ENCODE measurements at places on chromosomes 11 and 22.

DNA sequence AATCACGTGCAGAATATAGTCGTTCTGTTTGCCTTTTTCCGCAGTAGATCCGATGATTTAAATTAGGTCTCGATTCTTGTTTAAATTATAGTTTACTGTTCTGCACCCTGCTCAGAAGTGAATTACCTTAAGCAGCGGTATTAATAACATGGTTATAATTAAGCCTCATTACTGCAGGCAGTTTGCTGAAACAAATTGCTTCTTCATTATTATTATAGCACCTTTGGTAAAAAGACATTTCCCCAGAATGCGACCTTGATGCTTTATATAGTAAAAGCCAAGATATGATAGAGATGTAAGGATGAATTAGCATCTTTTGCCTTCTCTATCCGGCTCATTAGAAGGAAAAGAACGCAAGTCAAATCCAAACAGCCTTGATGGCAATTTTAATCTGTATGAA, 625.2 kb upstream of the CADM1 start:
- DNase-seq = no peak

GRCh38 chr11:24637520-24637919, 140.7 kb downstream of the LUZP2 start:
- no peak for DNase-seq

DNA sequence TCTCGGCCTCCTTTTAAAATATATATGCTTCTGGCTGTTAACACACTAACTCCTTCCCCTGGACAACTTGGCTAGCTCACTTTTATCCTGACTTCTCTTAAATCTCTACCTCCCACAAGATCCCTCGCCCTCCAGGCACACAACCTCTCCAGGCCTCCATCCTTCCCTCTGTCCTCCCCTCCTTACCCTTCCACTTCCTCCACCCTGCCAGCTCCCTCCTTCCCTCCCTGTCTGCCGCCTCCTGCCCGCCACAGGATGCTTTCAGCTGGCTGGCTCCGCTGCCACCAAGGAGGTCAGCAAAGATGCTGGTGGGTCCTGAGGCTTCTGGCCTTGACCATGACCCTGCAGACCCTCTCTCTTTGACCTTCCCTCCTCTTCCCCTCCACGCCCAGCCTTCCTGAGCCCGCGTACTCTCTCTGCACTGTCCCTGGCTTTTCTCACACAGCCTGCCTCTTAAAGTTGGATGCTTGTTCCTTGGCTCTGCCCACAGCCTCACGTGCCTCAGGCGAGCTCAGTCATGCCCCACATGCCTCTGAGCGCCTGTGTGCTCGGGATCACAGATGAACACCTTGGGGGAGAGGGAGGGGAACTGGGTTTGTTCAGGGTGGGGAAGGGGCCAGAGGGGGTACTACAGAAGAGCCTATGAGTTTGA, 6.7 kb downstream of the NFAM1 start:
- no peak for DNase-seq

- no peak for DNase-seq
Measured at GRCh38 chr11:31969359-31969702, 121.5 kb upstream of the RCN1 start.

DNA sequence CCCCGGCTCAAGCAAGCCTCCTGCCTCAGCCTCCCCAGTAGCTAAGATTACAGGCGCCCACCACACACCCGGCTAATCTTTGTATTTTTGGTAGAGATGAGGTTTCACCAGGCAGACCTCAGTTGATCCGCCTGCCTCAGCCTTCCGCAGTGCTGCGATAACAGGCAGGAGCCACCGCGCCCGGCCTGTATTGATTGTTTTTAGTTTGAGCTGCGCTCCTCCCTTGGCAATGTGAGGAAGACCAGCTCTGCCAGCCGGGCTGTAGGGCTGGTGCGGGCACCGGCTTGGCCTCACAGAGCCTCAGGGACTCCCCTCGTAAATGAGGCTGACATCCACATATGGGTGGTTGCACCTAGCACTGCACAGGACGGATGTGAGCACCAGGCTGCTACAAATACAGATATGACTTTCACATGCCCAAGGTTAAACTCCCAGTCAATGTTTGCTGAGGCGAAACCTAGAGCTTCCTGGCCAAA, 7.5 kb upstream of the SLC2A11 start:
- DNase-seq = no peak

DNA sequence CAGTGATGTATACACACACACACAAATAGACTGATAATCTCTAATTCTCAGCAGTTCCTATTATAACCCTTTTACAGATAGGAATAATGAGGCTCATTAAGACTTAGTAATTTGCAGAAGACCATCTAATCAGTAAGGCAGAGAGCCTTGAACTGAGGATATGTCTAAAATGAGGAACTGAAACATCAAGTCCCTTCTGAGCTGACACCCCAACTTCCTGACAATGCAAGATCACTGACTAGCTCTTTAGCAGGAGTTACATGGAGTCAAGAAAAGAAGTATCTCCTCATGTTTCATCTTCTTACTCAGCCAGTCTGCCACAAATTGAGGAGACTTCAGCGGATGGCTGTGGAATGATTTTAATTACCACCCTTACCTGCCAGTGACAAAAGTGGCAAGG, 193.0 kb downstream of the MSANTD4 start:
- DNase-seq = no peak

DNA sequence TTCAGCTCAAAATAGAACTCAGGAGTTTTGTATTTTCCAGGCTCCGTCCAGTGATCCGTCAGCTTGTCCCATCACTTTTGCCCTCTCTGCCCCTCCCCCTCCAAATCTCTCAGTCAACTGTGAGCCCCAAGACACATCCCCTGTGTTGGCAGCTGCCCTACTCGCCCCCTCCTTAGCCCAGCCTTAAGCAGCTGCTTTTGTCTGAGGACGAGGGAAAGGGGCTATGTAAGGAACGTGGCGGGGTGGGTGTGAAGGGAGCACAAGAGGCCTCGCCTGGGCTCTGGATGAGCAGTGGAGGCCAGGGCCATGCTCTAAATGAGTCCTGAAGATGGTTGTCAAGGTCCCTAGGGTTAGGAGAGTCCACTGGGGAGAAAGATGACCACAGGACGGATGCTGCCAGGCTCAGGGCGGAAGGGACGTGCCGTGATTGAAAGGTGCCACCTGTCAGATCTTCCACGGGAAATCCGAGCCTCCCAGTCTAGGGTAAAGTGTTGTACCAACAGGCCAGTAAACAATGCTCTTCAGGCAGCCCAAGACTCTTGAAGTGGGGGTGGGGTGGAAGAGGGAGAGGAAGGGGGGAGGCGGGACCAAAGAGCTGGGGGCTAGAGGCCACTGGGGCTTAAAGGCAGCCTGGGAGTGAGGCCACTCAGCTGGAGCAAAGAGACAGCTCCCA, at the start of gene SMTNL1:
Gene SMTNL1, plus strand, starts transcription at position 649 of the 673 bp plus-strand sequence. CDS start 5,048 bp downstream, outside the sequence.
- DNase-seq = no peak

DNA sequence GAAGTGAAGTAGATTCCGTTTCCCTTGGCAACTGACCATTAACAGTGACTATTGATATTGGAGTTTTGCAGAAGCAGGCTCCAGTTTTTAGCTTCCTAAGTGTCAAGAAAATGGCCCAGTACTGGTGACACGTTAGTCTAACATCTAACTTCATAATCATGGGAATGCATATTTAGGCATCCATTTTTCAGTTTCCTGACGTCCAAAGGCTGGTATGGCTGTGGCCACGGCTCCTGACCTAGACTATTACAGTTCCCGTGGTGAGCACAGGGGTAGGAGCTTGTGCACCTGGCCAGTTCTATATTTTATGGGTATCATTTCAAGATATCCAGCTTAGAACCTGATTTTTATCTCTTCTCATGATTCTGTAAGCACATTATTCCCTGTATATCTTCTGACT, 323.8 kb downstream of the GUCY1A2 start:
- DNase-seq = no peak

DNA sequence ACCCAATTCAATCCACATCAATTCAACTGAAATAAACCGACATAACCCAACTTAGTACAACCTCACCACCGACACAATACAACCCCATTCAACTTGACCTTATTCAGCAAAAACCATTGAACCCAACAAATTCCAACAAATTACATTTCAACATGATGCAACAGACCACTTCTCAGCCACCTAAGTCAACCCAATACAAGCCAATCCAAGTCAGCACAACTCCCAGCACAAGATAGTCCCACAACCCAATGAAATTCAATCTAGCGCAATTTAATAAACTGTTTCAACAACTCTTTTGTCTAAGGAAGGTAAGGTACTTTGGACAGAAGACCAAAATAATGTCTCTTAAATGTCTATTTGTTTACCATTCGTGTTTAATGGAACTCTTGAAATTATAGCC, 226.0 kb downstream of the MIAT start:
- no peak for DNase-seq

- DNase-seq = no peak
Measured at GRCh38 chr22:20026996-20027601, 6.2 kb downstream of the TANGO2 start.

- DNase-seq = no peak
Measured at GRCh38 chr11:96091476-96091875, 167.6 kb upstream of the MTMR2 start.

DNA sequence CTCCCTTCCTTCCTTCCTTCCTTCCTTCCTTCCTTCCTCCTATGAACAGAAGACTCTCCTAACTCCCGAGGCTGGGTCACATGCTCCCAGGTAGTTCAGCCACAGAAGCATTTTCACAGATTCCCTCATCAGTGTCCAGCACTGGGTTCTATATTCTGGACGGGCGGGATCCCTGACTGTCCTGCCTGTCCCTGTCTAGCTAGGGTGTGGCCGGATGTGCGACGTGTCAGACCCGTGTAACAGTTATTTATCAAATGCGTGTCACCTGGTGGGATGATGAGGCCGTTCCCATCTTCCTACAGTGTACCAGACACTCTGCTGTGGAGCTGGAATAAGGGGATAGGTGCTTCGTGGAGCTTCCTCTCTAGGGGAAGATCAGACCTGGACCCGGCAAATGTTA, 901.0 kb downstream of the BRD1 start:
- DNase-seq = no peak

- no peak for DNase-seq
Measured at GRCh38 chr11:78244546-78245255, 56.0 kb downstream of the USP35 start.

- no peak for DNase-seq
Measured at GRCh38 chr22:36928786-36929535, 15.5 kb downstream of the CSF2RB start.

GRCh38 chr11:111694851-111695250, 71.3 kb downstream of the PPP2R1B start:
- no peak for DNase-seq

GRCh38 chr11:562046-562645, 1.4 kb downstream of the RASSF7 start:
- DNase-seq = no peak

DNA sequence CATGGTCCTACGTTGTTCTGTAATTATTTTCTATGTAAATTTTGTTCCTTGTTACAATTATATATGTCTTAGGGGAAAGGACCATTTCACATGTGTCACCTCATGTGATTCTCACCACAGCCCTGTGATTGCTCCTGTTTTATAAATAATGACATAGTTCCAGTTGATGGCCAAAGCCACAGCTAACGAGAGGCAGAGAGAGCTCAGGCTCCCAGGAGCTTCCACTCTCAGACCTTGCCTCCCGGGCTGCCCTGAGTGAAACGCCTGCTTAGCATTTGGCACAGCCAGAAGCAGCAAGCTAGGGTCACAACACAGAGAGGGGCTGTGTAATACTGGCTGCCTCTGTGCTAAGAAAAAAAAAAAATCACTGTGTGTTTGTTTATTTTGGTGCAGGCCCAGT, 5.9 kb downstream of the TMEM121B start:
- no peak for DNase-seq
